Iris pigment epithelial cell (primary cell): ENCODE measurements at places on chromosomes 16 and 17.

DNA sequence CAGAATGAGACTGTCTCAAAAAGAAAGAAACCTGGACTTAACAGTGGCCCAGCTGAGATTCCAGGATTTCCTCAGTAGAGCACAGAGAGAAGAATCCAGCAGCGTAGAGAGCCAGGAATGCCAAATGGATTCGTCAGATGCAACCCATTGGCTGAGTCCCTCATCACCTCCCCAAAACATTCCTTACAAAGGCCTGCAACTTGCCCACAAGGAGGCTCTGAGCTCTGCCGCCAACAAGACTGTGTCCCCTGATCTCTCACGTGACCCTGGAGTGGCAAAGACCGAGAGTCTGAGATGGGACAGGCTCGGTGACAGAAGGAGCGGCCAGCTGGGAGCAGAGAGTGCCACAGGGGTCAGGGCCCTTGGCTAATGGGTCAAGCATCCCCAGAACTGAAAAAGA is 6.9 kb upstream of the CHMP6 start:
- DNase-seq, result peak; percentile 87

DNA sequence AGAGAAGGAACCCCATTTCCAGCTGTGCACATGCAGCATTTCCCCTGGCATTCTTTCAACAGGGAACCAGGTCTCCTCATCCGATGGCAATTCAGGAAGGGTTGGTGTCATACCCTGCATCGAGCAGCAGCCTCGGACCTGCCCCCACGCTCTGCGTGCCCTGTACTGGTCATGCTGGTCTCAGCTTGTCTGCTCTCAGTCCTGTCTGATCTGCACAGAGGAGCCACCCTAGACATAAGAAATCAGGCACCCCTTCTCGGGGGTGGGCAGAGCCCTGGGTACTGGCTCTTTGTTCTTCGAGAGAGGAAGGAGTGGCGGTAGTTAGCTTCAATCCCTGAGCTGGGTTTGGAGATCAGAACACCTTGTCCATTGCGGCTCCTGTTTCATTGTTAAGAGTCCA is 162.0 kb upstream of the RPH3AL start:
- no peak for DNase-seq

GRCh38 chr17:78534492-78535272 is 42.5 kb downstream of the DNAH17 start:
- DNase-seq, result no peak

- no peak for DNase-seq
These were observed 43.4 kb downstream of the ZNF18 start for GRCh38 chr17:11953924-11954323.

DNA sequence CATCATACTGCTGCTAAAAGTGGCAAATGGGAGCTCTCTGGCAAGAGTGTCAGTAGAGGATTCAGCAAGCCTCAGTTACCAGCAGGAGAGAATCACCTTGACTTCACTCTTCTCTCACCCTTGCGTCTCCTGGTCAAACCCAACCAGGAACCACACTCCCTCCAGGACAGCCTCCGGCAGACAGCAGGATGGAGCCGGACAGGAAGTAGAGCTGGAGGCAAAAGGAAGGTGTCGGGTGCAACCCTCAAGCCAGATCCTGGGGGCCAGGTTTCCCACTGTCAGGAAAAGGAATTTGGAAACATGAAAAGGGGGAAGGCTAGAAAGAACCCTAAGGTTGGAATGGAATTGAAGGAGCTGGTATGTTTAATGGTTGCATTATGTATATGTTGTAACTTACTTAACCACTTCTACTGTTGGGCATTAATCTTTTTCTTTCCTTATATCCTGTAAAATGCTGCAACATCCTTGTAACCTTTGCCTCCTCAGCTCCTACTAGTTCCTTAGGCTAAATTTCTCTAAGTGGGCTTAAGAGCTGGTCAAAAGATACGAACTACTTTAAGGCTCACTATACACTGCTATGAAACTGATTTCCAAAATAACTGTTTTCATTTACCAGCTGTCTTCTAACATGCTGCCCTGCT is 40.3 kb downstream of the CYTH1 start:
- no peak for DNase-seq

GRCh38 chr16:1832838-1833454 is 5.9 kb downstream of the FAHD1 start:
- no peak for DNase-seq

DNA sequence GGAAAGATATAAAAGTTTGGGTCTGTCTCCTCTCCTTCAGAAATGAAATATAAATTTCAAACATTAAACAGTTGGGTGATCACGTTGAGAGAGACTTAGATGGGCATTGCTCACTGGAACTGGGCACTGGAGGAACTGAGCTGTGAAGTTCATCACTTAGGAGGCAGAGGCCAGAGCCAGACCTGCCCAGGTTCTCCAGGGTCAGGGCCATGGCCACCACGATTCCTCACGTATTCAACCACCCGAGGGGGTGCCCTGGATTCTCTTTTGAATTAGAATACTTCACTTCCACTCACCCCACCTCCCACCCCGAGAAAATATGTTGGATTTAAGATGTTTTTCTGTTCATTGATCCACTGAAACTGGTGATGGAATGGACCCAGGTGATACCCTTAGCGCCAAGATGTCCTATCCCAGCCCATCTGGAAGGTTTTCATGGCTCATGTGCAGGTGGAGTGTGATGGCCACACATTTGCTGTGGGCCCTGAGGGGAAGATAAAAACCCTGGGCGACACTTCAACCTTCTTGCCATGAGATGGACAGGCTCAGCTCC is 6.1 kb downstream of the PRR29 start:
- DNase-seq, result no peak

DNA sequence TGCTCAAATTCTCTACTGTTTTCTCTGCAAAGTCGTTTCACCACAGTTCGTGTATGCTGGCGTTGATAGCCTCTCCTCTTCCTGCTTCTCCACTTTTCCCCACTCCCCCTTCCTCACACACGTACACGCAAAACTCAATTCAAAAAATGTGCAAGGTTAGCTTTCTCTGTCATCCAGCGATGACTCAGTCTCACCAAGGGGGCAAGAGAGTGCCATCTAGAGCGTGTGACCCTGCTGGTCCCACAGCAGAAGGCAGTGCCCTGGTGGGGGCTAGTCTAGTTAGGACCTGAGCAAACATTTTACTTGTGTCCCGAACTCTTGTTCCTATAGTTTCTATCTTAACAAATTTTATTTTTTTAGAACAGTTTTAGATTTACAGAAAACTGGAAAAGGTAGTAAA is 121.2 kb upstream of the CHMP6 start:
- no peak for DNase-seq

GRCh38 chr16:88310796-88311605 is 71.8 kb upstream of the ZNF469 start:
- no peak for DNase-seq

DNA sequence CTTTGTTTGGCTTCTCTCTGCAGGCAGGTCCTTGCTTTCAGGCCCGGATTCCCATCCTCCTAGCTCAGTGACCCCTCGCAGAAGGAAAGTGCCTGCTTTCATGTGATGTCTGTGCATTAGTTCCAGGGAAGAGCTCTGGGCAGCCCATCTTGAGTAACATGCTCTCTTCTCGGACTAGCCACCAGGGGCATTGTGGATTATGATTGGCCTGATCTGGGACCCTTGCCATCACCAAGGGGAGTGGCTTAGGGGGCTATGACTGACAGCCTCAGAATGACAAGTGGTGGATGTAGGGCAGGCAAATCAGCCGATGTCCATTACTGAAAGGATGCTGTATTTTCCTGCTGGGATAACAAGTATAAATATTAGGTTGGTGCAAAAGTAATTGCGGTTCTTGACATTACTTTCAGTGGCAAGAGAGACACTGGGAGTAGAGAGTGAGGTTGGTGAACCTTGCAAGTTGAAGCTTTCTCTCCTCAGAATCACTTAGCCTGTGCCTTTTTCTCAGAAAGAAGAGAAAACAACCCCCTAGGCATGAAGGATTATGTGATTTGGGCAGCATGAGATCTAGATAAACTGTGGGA is 71.5 kb upstream of the MPHOSPH6 start:
- DNase-seq, result no peak

DNA sequence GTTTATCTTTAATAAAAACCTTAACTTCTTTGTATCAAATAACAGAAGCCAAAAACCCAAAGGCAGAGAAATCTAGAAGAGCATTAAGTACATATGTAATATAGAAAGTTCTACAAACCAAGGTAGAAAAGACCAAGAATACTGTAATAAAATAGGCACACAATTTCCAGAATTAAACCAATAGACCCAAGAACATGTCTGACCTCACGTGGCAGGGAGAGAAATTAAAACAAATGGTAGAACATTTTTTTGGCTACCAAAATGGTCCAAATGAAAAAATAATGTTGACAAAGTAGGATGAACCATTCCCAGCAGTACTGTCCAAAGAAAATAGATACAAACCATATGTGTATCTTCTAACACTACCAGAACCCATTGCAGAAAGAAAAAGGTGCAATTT is 183.5 kb downstream of the CPPED1 start:
- DNase-seq, result no peak

DNA sequence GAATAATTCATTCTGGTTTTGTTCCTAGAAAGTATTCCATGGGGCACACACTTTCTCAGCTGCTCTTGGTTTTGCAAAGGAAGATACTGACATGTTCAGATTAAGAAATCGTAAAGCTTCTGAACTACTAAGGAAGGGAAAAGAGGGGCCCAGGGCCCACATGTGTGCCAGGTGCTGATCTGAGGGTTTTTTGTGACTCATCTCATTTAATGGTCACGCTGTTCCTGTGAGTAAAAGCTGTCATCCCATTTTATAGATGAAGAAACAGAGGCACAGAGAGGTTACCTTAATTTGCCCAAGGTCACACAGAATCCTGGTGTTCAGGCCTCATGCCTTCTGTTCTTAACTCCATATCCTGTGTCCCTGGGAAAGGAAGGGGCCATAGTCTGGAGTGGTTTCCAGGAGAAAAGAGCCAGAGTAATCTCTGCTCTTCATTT is 113.2 kb downstream of the MSI2 start:
- peak; percentile 63 for DNase-seq

DNA sequence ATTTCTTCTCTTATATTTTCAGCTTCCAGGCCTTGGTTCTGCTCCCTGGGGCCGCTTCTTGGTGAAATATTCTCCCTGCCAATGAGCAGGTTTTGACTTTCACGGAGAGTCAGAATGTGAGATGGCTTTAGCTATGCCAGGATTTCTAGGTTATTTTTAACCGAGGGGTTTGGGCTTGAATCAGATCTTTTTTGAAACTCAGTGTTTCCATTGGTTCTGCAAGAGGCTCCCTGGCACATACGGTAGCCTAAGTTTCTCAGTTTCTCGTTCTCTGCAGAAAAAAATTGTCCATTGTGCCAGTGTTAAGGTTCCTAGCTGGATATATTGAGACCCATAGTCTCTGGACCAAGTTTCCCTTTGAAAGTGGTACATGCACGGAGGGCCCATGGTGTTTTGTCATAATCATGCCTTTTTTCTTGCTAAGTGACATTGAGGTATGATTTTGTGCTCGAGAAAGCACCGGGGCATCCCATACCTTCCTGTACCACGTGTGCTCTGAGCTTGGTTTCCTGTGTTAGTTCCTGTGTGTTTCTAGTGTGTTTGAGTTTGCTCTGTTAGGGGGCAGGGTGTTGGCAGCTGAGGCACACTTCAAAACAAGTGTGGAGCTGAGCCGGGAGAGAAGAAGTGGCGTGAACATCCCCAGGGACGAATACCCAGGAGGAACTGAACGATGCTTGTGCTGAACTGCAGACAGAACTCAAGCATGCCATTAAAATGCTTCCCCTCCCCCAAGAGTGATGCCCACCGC is 127.2 kb downstream of the HS3ST3B1 start:
- DNase-seq, result no peak

GRCh38 chr17:65388911-65389310 is 172.5 kb downstream of the AXIN2 start:
- DNase-seq, result no peak

GRCh38 chr17:50066995-50067394 is 11.1 kb downstream of the ITGA3 start:
- DNase-seq, result peak; percentile 46

DNA sequence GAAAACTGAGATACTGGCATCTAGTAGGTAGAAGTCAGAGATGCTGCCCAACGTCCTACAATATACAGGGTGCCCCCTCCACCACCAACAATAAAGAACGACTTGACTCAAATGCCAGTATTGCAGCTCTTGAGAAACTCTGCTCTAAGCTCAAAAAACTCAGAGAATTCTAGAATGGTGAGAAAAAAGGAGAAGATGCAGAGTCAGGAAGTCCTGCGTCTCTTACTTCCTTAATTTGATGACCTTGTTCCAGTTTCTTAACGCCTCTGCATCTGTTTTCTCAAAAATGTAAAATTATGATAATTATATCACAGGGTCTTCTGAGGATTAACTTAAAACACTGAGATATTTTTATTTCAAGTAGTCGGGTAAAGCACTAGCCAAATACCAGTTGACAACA is 1.7 kb upstream of the HSBP1 start:
- no peak for DNase-seq

- no peak for DNase-seq
These were observed 84.1 kb downstream of the AIPL1 start for GRCh38 chr17:6350806-6351205.

DNA sequence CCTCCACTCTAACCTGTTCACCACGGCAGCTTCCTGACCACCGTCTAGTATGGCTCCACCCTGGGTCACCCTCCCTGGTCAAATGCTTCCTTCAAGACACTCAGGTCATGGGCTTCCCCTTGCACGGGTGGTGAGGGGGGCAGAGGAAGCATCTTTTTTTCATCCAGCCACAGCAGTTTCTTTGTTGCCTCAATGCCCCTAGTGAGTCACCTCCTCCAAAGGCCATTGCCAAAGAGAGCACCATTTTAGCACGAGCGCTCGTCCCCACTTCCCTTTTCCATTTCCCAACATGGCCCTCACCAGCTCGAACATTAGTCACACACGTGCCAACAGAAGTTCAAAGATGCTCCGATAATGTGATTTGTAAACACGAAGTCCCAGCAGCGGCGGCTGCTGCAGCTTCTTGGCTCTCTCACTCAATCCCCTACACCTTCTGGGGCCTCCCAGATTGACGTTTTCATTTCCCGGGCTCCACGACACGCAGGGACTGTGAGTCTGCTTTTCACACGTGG is 134.6 kb downstream of the GAS7 start:
- DNase-seq, result peak; percentile 38

DNA sequence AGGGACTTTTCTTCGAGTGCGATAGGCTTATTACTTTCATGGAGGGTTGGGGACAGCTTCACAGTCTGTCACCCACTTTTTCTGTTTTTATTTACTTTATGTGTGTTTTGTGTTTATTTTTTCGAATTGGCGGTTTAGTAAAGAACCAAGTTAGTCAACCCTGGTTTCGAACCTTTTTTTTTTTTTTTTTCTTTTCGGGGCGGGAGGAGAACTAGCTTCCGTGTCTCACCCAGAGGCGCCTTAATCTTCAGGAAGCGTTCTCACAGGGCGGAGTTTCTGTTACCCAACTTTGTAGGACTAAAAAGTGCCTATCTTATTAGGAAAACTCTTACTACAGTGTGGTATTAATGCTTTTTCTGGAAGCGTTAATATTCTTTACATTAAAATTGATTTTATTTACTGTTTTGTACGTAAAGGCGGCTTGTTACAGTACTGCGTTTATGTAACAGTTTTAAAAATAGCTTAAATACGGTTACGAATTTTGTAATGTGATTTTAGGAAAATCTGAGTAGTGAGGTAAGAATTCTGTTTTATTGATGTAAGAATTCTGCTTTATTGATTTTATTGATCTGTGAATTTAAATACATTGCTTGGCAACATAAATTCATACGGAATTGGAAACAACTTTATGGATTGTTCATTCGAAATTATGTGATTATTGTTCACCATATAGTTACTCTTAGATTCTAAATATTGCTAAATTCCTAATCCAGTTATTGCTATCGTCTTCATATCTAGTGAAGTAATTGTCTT is 885 bp downstream of the ZNF207 start:
- DNase-seq, result peak; percentile 76

GRCh38 chr16:71584543-71585317 is 7.8 kb upstream of the TAT start:
- DNase-seq, result no peak

- peak; percentile 53 for DNase-seq
These were observed 13.5 kb upstream of the ABAT start for GRCh38 chr16:8660841-8661301.
